ENCODE measurements at places on chromosomes 3 and 15. TPM values are rescaled to one million over a fixed set of nuclear protein-coding genes. Genes with fewer than 3 reads are reported as not detected.

DNA sequence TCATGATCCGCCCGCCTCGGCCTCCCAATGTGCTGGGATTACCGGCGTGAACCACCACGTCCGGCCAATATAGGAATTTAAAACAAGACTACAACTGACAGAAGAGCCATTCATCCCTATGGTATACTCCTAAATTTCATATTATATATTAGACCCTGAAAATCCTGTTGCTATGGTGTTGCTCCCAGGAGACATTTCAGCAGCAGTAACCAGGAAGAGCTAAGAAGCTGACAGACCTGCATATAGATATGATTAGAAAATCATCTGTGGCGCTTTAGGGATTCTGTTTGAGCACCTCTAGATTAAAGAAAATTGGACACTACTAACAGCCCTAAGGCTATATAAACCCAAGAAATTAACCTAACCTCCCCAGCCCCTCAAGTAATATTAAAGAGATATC, 38.8 kb downstream of the TBL1XR1 start:
- no peak for DNase-seq

DNA sequence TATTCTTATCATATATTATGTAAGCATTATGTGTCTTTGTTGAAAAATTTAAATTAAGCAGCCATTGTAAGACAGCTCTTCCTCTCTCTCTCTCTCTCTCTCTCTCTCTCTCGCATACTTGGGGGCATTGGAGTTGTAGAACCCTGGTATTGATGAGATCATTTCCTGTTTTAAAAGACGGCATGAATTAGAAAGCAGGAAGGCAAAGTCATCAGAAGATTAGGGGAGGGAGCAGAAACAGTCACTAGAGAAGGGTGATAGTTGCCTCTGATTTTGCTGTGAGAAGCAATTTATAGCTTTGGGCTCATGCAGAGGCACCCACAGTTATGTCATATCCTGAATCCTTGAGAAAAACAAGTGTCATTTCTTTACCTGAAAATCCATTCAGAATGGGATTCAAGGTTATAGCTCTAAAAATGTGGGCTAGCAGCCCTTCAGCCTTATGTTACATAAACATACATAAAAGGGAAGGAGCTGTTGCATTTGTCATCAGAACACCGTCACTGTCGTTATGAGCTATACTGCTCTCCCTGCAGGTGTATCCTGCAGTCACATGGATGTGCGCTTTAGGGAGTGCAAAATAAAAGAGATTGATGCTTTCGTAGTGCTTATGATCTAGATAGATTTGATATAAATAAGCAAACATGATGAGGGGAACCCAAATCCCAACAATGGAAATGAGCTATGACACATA, 213.8 kb downstream of the NR1D2 start:
- no peak for DNase-seq

- peak; percentile 24 for DNase-seq
These were observed 28.0 kb upstream of the DCLK3 start for GRCh38 chr3:36792342-36792741.

The ERC2 gene
- 0.18 TPM for total RNA-seq

The SPATA16 gene
- not detected for total RNA-seq

DNA sequence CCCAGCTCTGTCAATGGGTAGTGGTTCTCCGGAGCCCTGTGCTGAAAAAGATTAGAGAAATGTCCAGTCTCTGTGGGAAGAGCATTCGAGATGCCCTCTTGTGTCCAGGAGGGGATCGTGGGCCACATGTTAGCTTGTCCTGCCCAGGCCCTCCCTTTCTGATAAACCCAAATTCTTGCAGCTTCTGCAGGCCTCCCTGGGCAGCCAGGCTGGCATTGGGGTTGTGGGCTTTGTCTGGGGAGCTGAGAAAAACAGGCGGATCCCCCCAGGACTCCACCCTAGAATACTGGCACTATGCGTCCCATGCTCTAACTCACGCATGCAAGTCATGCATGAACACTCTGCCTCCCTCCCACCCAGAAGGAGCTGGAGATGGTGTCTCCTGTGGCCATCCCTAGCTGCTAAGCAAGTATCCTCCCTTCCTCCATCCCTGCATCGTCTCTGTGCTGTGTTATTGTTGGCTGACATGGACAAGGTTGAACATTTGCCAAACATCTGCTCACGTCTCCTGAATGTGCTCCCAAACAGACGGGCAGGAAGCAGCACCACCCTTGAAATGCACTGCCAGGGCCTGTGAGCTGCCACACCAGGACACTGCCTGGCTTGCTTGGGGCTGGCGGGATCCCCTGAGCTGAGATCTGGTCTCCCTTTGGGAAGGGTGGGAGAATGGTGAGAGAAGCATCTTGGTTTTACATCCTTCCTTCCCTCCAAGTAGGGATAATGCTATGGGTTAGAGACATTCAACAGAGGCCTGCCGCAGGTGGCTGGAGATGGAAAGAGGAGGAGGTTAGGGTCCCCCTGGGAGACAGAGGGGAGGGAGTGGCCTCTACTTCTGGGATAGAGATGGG, 26.5 kb downstream of the CFAP161 start:
- DNase-seq = peak; percentile 95

DNA sequence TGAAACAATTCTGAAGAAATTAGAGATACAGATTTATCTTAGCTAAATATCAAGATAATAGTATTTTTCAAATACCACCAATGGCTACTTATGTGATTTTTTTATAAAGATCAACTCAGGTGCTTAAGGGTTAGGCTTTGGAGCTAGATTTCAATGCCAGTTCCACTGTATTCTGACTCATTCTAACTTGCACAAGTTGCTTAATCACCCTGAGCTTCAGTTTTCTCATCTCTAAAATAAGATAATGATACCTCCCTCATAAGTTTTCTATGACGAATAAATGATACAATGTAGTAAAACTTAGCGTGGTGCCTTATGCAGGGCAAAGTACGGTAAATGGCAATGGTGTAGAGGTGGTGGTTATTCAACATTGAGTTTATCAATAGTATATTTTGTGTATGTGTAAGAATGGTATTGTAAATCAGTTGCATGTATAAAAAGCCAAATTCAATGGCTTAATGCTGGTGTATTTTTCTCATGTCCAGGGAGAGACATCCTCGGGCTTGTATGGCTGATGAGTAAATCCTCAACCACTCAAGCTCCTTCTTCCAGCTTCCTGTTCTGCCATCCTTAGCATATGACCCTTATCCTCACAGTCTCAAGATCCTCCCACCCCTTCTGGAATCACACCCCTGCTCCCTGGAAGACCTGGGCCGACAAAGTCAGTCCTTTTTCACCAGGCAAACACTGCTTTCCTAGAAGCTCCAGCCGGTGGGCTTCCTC, 505.9 kb upstream of the CFAP20DC start:
- DNase-seq = peak; percentile 52

The KBTBD13 gene
- not detected for total RNA-seq

DNA sequence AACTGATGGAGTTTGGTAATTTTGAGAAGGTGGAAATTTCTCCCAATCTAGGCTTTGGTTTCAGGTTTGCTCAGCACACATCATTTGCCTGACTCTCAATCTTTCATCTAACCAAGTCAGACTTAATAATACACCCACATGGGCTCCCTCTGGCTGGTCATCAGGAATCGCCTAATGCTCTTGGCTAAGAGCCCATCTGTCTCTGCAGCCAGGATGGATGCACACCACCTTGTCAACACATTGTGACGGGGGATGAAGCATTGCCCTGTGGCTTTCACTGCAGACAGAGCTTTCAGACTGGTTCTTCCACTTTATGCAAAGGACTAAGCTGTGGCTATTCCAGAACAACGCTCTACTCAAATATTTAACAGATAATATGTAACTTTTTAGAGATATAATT, 3.0 kb upstream of the HDGFL3 start:
- DNase-seq = no peak

The TM4SF4 gene
- total RNA-seq = 1.6 TPM

The USP8 gene
- total RNA-seq = 61.7 TPM

- DNase-seq = no peak
These were observed 792 bp downstream of the SHF start for GRCh38 chr15:45186771-45187577.

The UBAP1L gene
- total RNA-seq = 0.28 TPM

- peak; percentile 90 for DNase-seq
These were observed 86.9 kb downstream of the DCLK3 start for GRCh38 chr3:36677331-36678007.

- DNase-seq = no peak
These were observed 168.2 kb upstream of the RARB start for GRCh38 chr3:25259871-25260270.

DNA sequence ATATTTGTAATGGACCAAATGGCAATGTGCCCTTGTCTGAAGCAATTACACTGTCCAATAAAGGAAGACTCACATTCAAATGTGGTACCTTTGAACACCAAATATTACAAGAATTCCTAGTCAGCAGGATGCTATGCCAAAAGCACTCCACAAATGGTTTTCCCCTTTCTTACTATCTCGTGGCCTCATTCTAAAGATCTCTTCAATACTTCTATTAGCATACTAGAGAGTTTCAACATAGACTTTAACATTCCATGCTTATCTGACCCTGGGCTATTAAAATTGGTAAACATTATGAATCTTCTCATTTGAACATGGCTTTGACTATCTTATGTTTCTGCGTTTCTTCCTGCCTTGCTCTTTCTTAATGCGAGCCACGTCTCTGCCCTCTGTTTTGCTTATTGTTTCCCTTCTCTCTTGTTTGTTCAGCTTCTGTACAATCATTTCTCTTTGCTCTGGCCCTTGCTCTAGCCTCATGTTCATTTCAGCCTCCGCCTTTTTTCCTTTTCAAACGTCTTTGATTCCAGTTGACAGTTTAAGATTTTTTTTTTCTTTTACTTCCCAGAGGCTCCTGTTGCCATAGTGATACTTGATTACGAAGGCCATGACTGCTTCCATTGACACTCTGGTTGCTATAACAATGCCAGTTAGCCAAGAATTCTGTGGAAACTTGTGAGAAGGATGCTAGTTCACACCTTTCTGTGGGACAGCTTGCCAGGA, 49.5 kb upstream of the SLC9A9 start:
- peak; percentile 49 for DNase-seq

GRCh38 chr3:12150112-12150511, 8.6 kb downstream of the TIMP4 start:
- no peak for DNase-seq

DNA sequence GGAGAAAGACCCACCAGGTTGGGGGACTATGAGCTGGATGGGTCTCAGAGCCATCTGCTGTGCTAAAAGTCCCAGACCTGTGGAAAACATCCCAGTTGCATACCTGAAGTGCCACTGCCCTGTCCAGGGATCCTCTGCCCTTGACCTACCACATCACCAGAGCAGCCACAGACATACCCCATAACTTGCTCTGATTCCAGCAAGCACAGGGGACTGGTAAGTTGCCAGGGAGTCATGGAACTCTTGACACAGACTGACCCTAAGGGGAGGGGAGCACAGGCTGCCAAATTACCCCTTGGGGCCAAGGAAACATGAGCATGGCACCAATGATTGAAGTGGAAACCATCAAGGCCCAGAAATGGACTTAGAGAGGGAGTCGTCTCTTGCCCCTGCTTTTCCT, 1335.1 kb upstream of the ALCAM start:
- DNase-seq = no peak

GRCh38 chr3:101966226-101966625, 116.9 kb downstream of the NFKBIZ start:
- no peak for DNase-seq

The ANKDD1A gene
- total RNA-seq = 2.8 TPM

The ALPK3 gene
- under 0.01 TPM for total RNA-seq

The LIPC gene
- not detected for total RNA-seq

DNA sequence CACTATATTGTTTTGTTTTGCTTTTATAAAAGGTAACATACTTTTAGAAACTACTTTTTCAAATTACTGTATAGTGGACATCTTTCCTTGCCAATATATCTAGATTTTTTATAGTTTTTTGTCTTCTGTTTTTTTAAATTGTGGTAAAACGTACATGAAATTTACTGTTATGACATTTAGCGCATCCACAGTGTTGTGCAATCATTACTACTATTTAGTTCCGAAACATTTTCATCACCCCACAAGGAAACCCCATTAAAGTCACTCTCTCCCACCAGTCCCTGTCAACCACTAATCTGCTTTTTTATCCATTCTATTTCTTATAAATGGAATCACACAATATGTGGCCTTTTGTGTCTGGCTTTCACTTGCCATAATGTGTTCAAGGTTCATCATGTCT, 54.8 kb downstream of the TMEM266 start:
- no peak for DNase-seq

- peak; percentile 63 for DNase-seq
These were observed 8.5 kb downstream of the FAM107A start for GRCh38 chr3:58568572-58569286.

DNA sequence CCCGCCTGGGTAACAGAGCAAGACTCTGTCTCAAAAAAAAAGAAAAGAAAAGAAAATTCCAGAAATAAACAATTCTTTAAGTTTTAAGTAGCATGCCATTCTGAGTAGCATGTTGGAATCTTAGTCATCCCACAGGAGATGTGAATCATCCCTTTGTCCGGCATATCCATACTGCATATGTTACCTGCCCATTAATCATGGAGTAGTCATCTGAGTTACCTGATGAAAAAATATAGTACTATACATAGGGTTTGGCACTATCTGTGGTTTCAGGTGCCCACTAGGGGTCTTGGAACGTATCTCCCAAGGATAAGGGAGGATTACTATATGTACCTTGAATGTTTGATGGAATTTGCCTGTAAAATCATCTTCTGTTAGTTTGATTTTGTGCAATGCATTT, 6.3 kb upstream of the CCR4 start:
- DNase-seq = peak; percentile 41

The GDPGP1 gene
- total RNA-seq = 3.9 TPM

DNA sequence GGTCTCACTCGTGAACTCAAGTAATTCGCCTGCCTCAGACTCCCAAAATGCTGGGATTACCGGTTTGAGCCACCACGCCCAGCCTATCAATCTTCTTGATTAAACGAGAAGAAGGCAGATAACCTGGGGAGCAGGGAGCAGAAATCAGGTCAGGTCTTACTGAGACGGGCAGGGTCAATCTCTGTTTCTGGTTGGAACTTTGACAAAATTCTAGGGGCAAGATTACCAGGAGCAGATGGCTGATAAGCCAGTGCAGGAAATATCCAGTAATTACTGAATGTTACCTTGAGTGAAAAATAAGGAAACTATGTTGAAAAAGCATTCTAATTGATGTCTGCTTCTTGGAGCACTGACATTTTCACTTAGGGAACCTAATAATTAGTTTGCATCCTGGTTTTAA, 24.4 kb upstream of the GOLM2 start:
- DNase-seq = no peak

DNA sequence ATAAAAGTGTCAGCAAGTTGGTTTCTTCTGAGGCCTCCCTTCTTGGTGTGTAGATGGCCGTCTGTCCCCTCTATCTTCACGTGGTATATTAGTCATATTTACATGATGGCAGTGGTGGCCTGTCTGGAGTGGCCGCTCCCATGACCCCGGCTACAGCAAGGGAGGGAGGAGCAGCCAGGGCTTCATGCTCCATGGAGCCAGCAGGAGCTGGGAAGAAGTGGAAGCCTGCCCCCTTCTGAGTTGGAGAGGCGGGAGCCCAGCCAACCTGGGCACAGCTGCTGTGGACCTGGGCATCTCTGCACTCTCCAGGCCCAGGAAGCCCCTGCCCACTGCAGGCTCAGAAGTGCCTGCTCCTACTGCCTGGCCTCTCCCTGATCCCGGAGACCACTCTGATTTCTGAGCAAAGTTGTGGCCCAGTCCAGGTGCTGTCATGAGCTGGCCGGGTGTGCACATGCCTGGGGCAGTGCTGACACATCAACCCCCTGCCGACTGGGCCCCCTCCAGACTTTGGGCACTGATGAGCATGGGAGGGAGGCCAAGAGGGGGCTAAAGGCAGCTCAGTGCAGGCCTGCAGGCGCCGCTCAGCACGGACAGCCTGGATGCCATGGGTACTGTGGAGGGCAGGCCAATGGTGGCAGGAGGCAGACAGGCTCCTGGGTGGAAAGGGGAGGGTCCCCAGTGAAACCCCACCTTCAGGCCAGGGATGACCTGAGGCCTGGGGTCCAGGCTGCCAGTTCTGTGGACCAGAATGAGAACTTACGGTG, 84.8 kb downstream of the SERPINI1 start:
- no peak for DNase-seq
